ENCODE measurements at places on chromosomes 2 and 18. TPM values are rescaled to one million over a fixed set of nuclear protein-coding genes. Genes with fewer than 3 reads are reported as not detected.

The SMCHD1 gene
- total RNA-seq = 66.7 TPM

The RIT2 gene
- total RNA-seq = not detected

The MEP1B gene
- 0.11 TPM for total RNA-seq

The CFC1B gene
- not detected for total RNA-seq

The TBR1 gene
- total RNA-seq = not detected

The AMER3 gene
- not detected for total RNA-seq

Measured in placental epithelial cell (primary cell).